Astrocyte of the spinal cord (primary cell): ENCODE measurements at places on chromosomes 7 and 10.

- peak; percentile 29 for DNase-seq
Measured at GRCh38 chr7:86733783-86734182, 90.1 kb downstream of the GRM3 start.

DNA sequence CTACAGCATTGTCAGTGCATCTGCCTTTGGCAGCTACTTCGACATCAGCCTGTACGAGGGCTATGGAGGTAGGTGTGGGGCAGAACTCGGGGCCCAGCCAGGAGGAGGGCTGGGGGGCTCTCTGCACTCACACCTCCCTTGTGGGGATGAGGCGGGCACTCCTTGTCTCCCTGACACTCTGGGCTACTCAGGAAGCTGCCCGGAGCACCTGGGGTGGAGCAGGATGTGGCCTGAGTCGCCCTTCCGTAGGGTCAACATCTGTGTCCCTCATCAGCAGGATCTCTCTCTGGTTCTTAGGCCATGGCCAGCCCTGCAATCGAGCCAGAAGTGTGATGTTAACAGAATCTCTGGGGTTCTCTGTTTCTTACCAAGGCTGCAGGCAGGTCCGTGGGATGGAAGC is 40.2 kb downstream of the C10orf105 start:
- DNase-seq, result no peak

- no peak for DNase-seq
Measured at GRCh38 chr10:64648915-64649314, 1127.7 kb downstream of the REEP3 start.

DNA sequence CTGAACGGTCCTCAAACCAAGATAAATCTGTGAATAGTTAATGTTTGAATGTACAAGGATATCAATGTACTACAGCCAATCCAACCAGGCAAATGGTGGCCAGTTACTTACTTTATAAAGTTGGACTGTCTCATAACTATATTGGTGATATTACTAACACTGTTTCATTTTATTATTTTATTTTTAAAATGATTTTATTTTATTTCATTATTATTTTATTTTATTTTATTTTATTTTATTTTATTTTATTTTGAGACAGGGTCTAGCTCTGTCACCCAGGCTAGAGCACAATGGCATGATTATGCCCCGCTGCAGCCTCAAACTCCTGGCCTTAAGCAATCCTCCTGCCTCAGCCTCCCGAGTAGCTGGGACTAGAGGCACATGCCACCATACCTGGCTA is 6.8 kb downstream of the IL15RA start:
- no peak for DNase-seq

DNA sequence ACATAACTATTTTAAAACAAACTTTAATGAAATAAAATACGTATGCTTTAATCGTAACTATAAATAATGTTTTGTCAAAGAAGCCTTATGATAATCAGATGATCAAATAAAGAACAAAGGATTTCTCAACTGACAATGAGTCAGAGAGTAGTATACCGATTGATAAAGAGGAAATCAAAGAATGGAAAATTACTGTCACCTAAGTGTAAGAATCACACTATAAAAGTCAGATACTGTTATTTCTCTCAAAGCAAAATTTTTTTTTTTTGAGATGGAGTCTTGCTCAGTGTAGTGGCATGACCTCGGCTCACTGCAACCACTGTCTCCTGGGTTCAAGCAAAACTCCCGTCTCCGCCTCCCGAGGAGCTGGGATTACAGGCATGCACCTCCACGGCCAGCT is 18.8 kb downstream of the DNAJC2 start:
- DNase-seq, result no peak

DNA sequence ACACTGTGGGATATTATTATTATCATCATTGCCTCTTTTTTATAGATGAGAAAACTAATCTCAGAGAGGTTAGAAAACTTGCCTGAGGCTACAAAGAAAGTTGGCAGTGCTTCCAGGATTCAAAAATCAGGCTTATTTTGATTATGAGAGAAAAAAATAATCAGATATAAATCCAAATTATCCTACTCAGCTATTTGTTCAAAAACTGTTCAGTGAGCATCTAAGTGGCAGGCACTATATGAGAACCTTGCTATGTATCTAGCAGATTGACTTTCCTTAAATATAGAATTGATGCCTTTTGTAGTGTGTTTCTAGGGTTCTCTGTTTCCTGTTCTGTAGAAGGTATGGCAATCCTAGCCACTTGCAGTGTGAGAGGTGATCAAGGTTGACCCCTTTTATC is 60.0 kb upstream of the SLC35B4 start:
- no peak for DNase-seq

GRCh38 chr10:101151395-101151794 is 20.3 kb downstream of the TLX1 start:
- no peak for DNase-seq

- peak; percentile 35 for DNase-seq
Measured at GRCh38 chr10:35912615-35913569, 270.8 kb upstream of the FZD8 start.

DNA sequence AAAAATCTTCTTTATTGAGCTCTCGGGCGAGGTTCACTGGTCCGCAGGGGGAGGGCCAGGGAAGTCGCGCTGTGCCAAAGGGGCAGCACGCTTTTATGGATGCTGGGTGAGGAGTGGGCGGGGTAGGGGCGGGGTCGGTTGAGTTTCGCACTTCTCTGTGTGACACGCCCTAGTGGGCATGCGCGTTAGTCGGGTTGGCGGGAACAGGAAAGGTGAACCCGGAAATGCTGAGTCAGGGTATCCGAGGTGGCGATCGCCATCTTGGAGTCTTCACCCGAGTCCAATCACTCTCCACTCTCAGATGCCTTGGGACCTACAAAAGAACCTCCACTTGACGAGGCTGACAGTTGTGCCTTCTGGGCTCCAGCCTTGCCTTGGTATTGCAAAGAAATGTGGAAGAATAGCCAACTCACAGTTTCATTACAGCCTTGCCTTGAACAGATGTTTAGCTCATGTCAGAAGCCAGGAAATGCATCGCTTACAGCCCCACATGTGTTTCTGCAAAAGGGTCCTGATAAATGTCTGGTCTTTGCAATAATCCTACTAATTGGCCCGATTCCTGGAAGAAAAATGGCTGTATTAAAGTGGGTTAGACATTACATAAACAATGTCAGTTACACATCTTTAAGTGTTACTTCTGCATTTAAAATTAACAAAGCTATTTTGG is 64.1 kb downstream of the AHR start:
- DNase-seq, result no peak

DNA sequence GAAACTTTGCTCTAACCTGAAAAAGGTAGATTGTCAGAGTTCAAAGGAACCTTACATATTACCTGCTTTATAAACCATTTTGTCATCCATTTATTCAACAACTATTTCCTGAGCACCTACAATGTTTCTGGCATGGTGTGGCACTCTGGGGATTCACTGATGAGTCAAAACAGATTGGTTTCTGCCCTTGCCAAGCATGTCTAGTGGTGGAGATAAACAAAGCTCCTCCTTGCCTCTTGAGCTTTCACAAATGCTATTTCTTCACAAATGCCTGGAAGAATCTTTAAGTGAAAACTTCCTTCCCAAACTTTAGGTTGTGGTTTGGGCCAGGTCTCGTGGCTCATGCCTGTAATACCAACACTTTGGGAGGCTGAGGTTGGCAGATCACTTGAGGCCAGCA is 85.1 kb upstream of the RELN start:
- DNase-seq, result no peak

DNA sequence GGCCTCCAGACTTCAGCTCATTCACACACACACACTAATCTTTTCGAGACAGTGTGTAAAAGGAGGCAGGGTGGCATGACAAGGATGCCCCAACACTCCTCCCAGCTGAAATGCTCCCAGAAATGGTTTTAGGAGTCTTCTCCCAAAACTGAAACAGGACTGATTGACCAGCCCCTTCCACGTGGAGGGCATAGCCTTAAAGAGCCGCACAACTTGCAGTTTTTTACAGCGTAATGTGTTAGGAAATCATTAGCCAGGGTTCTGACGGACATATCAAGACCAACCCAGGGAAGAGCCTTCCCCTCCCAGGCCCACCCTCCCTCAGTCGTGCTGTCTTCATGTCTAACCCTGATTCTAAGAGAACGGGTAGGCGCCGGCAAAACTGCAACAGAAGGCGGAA is 224.6 kb downstream of the TNS3 start:
- no peak for DNase-seq

GRCh38 chr7:84735677-84736076 is 451.2 kb downstream of the SEMA3D start:
- DNase-seq, result no peak

- no peak for DNase-seq
Measured at GRCh38 chr7:135998081-135998480, 20.9 kb upstream of the MTPN start.

GRCh38 chr7:84524714-84525694 is 330.4 kb upstream of the SEMA3A start:
- peak; percentile 71 for DNase-seq

DNA sequence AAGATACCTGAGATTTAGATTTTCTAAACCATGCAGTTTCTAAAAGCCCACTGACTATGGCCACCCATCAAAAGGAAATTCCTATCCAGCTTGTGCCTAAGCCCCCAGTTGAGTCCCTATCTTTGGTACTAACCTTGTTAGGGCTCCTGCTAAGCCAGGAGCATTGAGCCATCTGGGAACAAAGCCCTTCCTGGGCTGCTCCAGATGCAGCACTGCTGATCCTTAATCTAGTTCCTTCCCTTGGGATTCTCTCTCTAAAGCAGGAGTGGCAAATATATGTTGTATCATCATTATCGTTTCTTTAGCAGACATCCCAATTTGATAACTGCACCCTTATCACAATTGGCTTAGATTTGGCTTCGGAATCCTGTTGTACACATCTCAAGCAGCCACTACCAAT is 24.7 kb upstream of the PDLIM1 start:
- no peak for DNase-seq

GRCh38 chr7:24349339-24349738 is 65.3 kb downstream of the NPY start:
- DNase-seq, result no peak

DNA sequence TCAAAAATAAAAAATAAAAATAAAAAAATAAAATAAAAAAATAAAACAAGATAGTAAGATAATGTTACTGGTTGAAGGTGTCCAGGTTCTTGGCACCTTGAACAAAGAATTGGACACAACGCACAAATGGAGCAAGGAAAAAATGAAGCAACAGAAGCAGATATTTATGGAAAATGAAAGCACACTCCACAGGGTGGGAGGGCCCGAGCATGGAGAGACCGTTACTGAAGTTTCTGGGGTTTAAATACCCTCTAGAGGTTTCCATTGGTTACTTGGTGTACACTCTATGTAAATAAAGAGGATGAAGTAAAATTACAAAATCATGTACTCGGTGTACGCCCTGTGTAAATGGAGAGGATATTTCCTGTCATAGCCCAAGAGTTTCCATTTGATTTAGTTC is 15.7 kb upstream of the PFKP start:
- DNase-seq, result no peak

DNA sequence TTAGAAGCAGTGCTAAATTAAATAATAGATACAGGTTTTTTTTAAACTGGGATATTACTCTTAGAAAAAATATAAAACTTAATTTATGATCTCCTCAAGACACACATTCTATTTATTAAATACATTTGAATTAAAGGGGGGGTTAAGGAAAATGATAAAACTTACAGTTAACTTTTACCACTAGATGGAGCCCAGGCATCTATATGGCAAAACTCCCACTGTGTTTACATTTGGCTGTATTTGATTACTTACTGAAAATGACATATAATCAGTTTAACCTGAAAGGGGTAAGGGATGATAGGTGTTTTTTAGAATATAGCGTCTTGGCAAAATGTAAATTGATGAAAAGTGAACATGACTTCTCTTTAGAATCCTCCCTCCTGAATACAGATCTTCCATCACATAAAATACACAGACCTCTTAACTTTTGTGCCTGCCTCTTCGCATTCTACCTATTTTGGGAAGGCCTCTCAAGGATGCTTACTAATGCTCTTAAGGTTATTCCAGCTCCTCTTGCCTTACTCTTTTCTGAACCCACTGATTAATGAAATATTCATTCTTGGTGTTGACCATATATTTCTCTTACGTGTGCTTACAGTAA is 235.7 kb downstream of the AGMO start:
- peak; percentile 50 for DNase-seq

DNA sequence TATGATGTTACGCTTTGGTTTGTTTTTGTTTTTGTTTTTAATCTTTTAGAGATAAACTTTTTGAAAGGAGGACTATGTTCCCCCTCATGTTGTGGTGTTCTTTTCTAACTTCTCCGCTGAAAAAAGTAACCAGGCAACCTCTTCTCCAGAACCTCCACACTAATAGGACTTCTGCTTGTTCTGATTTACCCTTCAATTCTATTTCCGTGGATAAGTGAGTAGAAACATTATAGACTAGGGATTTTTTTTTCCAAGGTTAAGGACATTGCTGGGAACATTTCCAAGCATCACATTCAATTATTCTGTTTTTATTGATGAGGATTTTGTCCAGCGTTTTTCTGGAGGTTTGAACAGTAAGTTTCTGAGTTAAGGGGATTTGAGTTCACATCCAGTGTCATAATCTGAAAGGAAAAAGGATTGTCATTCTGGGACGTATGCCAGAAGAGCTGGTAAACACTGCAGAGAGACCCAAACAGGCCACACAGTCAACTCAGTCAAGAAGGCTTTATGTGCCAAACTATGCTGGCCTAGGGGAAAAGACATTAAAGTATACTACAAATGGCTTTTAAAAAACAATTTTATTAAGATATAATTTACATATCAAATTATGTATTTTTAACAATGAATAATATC is 28.3 kb upstream of the RALA start:
- DNase-seq, result peak; percentile 40

DNA sequence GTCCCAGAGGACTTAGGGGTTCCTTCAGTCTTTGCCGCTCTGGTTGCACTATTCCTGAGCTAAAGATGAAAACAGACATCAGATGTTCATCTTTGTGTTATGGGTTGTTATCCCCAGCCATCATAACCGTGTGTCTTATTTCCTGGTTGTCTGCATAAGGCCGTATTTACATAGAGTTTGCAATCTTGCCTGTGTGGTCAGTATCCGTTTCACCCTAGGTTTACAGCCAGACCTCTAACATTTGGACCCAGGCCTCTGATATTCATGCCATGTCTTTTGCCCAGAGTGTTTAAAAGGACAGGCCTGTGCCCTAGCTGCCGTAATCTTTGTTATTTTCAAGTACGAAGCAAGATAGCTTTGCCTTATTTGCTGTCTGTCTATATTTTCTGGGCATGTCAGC is 26.6 kb downstream of the LRRC4 start:
- no peak for DNase-seq
